Suprapubic skin (tissue), 4 donors: ENCODE measurements at places on chromosomes 6 and 20. TPM values are rescaled to one million over a fixed set of nuclear protein-coding genes. Genes with fewer than 3 reads are reported as not detected.

DNA sequence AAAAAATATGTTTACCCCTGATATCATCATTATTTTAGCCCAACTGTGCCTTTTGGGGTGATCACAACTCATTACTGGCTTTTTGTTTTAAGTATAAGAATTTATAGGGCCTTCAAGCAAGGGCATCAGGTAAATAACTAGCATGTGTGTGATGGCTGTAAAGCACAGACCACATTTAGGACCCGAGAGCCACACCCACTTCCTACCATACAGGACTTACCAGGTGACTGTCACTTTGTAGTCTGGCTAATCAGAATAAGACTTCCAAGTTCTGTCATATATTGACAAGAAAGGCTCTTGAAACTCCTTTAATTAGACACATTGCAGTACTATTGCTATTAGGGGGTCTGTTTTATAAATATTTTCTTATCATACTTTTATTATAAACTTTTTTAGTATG is 31.1 kb downstream of the TMEM242 start:
- no peak for DNase-seq

- DNase-seq: no peak
These were observed 3.9 kb upstream of the CST9 start for GRCh38 chr20:23609486-23610109.

DNA sequence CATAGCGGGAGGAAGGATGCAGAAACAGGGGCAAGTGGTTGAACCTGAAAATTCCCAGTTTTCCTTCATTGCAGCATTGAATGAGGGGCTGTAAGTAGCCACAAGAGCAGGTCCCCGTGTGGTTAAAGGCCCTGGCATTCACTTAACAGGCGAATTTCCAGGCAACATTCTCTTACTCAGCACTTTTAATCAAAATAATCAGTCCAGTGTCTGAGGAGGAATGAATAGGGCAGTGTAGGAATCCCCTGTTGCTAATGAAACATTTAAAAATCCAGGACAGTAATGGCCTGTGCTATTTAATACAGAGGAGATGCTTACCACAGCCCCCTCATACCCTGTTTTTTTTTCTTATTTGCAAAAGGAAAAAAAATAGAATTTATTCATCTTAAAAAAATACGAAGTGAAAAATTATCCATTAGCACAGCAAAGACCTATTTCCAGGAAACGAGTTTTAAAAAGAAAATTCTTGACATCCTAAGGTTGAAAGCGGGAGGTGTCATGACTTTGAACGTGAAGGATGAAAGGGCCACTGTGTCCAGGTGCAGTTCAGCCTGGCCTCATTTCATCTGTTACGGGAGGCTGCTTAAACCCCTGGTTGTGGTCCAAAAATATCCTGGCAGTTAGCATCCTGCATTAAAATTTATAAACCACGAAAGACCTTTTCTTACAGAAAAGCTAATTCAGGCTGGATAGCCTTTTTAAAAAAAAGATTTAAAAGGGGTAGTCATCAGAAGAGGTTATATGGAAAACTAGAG is 20.2 kb downstream of the MYLK4 start:
- DNase-seq: no peak

DNA sequence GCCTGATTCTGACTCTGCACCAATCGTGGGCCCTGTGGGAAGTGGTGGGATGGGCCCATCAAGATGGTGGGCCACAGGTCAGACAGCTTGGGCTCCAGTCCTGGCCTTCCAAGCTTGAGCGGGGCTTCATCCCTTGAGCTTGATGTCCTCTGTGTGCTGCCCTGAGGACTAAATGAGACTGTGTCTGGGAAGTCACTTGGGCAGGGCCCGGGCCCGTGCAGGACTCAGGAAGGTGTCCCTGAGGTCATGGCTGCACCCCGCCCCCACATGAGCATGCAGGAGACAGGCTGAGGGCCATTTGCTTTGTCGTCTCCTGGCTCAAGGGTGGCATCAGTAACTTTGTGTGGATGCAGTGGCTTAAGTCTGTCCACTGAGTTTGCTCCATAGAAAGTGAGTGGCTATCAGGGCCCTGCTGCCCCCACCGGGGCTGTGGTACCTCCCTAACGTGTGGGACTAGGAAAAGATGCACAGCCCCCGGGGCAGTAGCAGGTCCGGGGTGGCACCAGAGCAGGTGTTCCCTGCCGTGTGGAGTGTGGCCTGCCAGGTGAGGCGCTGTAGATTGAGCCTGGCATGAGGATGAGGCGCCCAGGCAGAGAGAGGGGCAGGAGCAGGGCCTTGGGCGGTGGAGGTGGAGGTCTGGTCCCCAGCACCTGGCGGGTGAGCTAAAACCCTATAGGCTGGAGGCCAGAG is 298.6 kb downstream of the TAF4 start:
- peak; percentile 48 for DNase-seq

- DNase-seq: no peak
These were observed 66.3 kb downstream of the SMOC2 start for GRCh38 chr6:168507297-168507696.

DNA sequence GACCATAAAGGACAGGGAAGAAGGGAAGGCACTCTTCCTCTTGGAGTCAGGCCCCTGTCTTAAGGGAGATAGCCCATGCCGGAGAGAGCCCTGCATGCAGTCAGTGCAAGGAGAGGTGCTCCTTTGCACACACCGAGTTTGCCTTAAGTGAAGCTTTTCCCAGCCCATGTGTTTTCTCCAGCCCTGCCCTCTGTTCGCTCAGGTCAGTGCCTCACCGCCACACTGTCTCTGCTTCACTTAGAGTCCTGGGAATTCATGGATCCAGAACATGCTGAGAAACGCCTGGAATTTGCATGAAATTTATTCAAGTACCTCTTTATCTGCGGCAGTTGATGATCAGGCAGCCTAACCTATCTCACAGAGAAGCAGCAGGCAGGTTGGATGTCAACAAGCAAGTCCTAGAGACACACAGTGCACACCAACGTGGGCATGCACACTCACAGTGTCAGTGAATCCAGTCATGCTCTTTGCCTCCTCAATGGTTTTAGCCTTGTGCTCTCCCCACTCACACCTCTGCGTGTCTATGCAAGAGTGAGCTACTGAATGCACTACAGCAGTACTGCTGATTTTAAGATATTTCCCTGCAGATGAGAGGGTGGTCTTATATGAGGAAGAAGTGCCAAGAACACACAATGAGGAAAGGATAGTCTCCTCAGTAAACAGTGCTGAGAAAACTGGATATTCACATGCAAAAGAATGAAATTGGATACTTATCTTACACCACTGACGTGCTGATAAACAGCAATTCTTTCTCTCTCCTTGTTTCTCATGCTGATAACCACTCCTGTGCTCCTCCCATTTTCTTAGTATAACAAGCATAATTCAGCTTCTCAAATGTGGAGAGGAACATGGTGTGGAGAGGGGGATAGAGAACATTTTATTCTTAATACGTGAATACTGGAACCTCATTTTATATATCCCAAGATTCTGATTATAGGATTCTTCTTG is 295.1 kb upstream of the CDYL start:
- DNase-seq: no peak

DNA sequence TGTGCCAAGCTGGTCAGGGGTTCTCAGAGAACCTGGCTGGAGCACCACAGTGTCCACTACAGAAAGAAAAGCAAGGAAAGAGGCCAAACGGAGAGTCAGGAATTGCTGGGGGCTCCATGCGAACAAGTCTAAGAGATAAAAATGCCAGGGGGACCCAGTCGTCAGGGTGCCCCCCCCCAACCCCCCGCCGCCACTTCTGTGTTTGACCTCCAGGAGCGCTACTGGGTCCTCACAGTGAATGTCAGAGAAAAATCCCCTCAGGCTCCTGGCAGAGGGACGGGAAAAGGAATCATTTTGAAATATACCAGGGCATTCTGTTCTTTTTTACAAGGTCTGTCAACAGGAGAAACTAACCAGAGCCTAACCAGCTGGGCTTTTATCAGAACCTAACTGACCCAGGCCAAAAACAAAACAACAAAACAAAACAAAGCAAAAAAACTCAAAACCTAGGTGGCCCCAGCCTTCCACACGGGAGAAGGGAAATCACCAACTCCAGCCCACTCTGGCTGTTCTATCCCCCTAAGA is 17.9 kb upstream of the NELFCD start:
- no peak for DNase-seq

- DNase-seq: no peak
These were observed 20.9 kb upstream of the COL21A1 start for GRCh38 chr6:56268266-56268665.

DNA sequence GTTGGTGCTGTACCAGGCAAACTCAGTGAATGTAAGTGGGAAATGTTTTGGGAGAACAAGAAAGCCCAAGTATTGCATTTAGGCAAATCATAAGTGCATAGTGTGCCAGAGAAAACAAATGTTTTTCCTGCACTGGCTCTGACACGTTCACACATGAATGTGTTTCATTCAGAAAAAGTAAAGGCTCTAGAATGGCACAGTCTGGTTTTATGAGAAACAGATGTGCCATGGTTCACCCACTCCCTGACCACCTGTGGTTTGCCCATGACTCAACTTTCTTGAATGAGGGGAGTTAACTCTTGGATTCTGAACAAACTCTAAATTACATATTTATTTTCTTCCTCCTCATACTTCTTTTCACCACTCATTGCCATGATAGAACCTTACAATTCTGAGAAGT is 126.9 kb downstream of the KCNQ5 start:
- DNase-seq: no peak

DNA sequence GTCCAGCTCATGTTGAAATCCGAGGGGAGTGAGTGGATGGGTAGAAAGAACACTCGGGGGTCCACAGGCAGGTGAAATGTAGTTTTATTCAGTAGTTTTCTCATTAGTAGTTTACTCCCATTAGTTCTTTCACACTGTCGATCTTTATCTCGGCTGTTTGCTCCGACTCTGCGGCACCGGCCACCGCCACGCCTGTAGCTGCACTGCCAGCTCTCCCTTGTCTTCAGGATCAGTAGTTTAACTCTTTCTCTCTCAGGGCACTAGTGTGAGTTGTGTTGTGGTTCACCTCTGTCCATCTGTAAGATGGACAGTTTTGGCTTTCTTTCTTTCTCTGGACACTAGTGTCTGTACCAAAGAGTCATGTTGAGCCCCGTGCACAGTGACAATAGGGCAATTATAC is 195.7 kb downstream of the LMBRD1 start:
- no peak for DNase-seq

DNA sequence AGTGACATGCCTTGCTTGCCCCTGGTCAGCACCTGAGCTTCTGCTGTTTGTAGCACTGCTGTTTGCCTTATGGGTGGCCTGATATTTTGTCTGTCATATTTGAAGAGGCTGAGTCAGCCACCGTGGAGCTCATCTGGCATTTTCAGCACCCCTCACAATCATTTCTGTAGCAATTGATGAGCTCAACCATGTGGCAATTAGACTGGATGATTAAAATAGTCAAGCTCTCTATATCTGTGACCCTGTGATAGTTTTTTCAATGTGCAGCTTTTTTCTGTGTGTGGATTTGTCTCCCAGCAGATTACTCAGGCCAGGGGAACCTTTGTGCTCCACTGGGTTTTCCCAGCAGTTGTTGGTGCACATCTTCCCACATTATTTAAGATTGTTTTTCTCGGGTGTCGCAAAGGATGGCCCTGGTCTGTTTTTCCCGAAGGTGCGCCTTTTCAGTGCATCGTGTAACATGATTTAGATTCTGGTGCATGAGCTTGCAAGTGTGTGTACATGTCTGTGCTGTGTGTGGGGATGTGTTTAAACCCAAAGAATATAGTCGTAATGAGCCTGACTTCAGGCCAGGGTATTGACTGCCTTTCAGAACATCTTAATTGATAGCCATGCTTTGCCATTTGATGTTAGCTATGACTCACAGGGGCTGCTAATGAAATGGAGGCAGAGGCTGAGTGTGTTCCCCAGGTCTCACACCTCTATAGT is 31.6 kb upstream of the GLP1R start:
- DNase-seq: no peak

GRCh38 chr20:38346741-38347140 is 459 bp downstream of the LBP start:
- no peak for DNase-seq

- DNase-seq: no peak
These were observed 139.8 kb downstream of the LY86 start for GRCh38 chr6:6728169-6728941.

DNA sequence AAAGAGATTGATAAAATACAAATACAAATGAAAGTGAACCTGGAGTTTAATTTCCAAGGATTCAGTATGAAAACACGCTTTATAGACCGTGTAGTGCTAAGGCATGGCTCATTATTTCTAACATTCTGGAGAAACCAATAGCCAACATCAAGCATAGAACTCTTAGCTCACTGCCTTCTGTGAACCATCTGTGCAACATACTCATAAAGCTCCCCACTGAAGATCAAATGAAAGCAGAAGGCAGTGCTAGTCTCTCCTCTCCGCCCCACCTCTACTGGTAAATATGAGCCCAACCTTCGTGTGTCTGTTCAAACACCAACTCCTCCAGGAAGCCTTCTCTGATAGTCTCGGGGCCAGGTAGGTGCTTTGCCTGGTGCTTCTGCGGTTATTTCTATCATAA is 153.6 kb downstream of the IPCEF1 start:
- no peak for DNase-seq

DNA sequence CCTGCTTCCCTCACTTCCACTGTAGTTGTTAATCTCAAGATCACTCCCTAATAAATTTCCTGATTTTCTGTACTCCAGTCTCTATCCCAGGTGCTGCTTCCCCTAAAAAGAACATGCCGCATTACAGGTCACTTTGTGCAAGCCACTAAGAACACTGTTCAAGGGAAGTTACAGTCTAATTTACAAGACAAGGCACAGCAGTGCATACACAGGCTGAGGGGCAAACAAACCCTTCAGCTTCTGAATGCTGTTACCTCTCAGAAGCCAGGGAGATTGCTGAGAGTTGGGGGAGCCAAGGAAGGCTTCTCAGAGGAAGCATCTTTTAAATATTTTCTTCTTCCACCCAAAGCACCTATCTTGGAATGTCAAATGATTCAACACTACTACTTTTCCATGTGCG is 445.3 kb upstream of the FLRT3 start:
- DNase-seq: no peak

DNA sequence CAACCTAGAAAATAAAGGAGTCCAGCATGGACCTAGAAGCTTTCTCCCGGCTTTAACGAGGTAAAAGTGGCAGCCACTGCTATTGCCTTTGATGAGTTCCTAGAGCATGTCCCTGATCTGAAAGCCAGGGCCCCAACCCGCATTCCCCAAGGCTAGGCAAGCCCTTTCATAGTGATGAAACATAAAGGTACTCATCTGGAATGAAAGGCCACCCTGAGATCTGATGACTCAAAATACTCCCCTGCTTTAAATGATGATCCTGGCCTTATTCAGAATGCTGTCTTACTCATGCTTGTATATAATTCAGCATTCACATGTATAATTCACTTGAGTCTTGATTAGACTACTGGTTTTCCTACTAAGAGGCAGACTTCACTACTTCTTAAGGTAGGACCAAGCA is 21.3 kb downstream of the TTPAL start:
- DNase-seq: no peak

GRCh38 chr6:82251942-82252341 is 4.4 kb upstream of the IBTK start:
- no peak for DNase-seq

- peak; percentile 78 for DNase-seq
These were observed 53.0 kb downstream of the MYH7B start for GRCh38 chr20:35008411-35009342.

GRCh38 chr6:15090745-15091384 is 155.0 kb upstream of the JARID2 start:
- no peak for DNase-seq

MUC22 gene
- not detected for total RNA-seq

GMPR gene
- 9.3 TPM for total RNA-seq

PRDM1 gene
- total RNA-seq: 47.7 TPM

PLCB1 gene
- 15.6 TPM for total RNA-seq

PROCR gene
- 16.4 TPM for total RNA-seq

VWA7 gene
- 1.8 TPM for total RNA-seq

APCDD1L gene
- total RNA-seq: 0.23 TPM

CRYBG1 gene
- total RNA-seq: 91.8 TPM

RAMACL gene
- 1.1 TPM for total RNA-seq

SLC32A1 gene
- total RNA-seq: not detected

ARMC2 gene
- total RNA-seq: 9.5 TPM

TFAP2D gene
- total RNA-seq: not detected
